Activated CD8-positive, alpha-beta T cell treated with anti-CD3 and anti-CD28 coated beads, Interleukin-2, amount 10 ng/mL, durations not matched to agents 7 days and 5 days (primary cell): ENCODE measurements at places on chromosomes 7 and 10.

DNA sequence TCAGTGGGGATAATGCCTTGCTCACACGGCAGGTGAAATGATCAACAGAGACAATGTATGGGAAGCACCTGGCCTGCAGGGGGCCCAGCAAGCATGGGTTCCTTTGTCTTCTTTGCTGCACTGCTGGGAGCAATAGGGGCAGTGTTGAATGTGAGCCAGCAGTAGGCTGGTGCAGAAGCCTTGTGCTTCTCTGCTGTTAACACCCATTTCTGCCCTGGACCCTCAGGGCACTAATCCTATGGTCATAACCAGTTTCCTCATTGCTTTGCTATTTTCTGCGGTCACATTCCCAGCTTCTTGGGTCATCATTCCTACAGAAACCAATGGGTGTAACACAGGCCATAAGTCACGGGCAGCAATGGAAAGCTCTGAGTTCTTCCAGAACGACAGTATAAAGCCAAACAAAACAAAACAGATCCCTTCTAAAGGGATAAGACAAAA lies 10.9 kb upstream of the LGI1 start:
- no peak for DNase-seq

GRCh38 chr7:50151001-50151400 lies 58.0 kb upstream of the ZPBP start:
- DNase-seq, result no peak

DNA sequence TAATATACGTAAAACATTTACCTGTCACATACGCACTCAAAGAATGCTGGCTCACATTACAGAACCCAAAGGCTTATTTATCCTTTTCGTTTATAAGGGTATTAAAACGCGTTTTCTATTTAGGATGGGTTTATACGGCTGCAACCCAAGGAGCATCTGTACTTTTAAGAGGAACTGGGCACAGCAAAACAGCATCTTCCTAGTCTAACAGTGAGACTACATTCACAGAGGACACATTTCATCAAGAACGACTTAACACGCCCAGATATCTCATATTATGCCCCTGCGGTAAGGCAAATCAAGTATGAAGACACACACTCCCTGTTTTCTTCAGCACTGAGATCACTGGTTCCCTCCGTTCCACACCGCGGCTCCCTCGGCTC lies 533 bp upstream of the DMTF1 start:
- no peak for DNase-seq

GRCh38 chr7:55019191-55019690 lies 424 bp downstream of the EGFR start:
- DNase-seq, result no peak

GRCh38 chr7:80682744-80683143 lies 44.3 kb downstream of the CD36 start:
- no peak for DNase-seq

DNA sequence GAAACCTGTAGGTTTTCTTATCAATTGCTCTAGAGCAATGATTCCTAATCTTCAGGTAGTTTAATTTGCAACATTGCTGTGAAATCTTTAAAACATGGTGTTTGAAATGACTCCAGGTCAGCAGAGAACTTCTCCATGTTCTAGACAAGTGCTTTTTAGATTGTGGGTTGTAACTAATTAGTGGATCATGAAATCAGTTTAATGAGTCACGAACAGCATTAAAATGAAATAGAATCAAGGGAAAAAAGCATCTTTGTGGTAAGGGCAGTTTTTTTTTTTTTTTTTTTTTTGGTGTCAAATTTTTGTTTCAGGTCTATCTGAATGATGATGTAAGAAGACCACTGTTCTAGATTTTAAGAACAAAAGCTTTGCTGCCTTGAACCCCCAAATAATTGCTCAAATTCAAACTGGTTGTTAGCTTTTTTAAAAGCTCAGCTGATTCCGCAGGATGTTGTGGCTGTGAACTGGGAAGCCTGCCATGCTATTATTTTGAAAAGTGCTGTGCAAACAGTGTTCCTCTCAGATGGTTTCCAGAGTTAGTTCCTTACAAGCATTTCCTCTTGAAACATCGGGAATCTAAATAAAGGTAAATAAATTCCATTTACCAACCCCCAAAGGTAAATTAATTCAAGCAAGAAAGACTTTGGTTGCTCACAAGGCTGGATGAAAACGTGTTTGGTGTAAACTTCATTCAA lies 13.1 kb upstream of the PDK4 start:
- no peak for DNase-seq

DNA sequence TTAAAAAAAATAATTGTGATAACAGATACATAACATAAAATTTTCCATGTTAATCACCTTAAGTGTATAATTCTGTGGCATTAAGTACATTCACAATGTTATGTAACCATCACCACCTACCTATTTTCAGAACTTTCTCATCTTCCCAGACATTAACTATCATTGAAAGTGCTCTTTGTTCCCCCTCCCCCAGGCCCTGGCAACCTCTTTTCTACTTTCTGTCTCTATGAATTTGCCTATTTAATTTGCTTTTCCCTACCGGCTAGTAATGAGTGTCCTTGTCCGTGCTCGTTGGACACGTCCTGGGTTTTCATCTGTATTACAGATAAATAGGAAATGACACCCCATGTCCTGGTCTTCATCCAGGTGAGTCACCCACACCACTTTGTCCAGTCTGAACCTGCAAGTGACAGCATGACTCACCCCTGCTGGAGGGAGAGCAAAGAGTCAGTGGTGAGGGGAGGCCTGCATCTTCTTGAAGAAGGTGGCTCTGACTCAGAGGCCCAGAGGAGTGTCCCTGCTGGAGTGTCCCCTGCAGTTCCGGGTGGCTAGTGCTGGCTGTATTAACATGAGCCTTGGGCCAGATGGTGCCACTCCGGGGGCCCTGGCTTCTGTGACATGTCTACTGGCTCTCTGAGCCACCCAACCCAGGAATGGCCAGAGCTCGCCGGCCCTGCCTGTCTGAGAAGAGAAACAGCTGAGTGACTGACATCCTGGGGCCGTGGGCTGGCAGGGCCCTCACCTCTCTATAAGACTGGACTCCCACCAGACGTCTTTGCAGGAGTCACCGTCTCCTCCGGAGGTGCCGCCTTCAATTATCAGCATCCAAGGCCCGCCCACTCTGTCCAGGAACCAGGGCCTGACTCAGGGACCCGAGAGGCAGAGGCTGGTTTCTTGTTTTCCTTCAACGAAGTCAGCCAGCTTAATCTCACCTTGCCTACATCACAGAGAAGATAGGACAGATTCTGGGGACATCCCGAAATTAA lies 503.2 kb upstream of the MKI67 start:
- DNase-seq, result no peak

DNA sequence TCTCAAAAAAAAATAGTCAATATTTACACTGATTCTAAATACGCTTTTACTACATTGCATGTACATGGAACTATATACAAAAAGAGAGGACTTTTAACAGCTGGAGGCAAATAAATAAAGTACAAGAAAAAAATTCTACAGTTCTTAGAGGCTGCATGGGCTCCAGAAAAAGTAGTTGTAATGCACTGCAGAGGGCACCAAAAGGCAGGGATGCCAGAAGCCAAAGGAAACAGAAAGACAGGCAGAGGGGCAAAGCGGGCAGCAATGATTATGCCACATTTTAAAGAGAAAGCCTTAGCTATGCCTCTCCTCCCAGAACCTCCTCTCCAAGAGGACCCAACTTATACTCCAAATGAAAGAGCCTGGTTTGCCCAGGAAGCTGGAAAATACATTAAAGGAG lies 11.6 kb upstream of the ADCK2 start:
- DNase-seq, result no peak

DNA sequence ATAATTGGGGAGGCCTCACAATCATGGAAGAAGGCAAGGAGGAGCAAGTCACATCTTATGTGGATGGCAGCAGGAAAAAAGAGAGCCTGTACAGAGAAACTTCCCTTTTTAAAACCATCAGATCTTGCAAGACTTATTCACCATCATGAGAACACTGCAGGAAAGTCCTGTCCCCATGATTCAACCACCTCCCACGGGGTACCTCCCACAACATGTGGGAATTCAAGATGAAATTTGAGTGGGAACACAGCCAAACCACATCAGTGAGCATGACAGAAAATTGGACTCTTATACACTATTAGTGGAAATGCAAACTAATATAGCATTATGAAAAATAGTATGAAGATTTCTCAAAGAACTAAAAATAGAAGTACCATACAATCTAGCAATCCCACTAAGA lies 271.2 kb downstream of the MAGI2 start:
- no peak for DNase-seq

- DNase-seq, result no peak
Observed at GRCh38 chr7:68978710-68979109, 619.6 kb upstream of the AUTS2 start.

DNA sequence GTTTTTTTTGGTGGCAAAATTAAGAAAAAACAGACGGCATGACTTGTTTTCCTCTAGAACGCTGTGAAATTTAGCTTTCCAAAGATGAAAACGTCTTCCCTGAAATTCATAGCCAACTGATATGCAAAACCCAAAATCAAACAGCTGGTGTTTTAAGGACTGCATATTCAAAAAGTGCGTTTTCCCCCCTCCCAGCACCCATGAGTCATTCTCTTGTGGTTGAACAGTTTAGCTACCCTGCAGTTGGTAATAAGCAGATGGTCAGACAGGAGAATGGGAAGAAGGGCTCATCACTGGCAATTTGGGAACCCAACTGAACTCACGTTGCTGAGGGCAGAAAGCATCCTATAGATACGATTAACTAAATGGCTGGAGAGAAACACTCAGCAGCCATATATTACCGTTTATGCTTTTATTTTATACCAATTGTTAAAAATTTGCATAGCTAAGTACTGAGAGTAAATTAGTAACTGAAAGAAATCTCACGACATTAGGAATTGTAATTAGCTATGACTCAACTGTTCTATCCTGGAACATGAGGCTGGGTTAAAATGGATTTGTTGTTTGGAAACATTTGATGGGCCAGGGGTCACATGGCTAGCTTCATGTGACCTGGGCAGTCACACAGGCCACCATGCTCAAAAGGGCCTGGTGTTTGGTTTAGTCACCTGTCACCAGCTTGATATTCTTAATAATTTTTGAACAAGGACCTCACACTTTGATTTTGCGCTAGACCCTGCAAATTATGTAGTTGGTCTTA lies 343.1 kb downstream of the PHTF2 start:
- no peak for DNase-seq

DNA sequence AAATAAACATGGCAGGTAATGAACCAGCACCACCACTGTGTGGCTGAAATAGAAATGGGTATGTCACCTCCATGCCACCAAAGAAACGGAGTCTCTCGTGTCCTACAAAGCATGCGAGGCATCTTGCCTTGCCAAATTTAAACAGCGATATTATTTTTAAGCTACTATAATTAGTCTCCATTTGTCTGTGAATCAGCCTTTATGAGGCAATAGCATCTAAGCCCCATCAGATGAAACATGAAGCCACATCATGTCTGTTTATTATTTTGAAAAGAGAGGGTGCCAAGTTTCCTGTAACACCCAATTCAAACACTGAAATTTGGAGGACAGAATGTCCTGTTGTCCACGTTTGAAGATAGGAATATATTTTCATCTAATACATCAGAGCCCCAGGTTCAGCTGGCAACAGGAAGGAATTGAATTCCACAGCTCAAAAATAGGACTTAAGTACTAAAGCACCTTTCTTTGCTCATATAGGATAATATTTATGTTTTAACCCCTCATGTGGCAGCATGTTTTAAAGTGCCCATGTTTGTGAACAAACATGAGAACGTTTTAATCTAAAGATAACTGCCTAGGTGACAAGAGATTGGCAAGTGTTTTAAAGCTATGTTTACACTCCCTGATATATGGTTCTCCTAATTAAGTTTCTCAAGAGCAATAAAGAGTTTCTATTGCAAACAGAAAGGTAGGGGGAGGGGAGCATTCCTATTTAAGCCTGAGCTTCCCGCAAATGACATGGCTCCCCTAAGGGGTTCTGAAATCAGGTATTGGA lies 86.8 kb downstream of the SORBS1 start:
- DNase-seq, result no peak

DNA sequence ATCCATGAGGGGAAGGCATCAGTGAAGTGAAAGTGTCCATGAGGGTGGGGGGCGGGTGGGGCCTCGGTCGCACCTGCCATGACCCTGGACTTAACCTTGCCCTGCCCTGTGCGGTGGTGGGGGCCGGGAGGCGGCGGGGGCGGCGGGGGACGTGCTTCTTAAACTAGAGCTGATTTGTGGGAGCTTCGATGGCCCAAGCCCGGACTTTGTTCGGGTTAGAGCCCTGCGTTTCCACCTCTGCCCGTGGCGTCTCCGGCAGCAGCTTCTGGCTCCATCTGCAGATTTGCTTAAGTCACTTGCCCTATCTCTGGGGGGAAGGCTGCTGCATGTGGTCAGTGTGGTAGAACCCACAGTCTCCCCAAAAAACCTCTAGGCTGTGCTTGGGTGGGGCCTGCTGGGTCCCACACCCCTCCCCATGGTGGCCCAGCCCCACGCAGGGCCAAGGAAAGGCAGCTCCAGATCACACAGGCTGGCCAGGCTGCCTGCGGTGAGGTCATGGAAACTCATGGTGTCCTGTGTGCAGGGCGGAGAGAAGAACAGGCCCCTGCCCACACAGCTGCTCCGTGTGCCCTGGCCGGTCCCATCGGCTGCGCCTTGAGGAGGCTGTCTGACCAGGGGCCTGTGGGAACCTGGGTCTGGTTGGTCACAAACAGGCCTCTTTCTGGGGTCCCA lies 93.2 kb downstream of the INPP5A start:
- DNase-seq, result no peak

GRCh38 chr10:113712755-113713639 lies 33.3 kb downstream of the CASP7 start:
- DNase-seq, result no peak
